ENCODE measurements at places on chromosomes 2 and 18.

- no peak for DNase-seq
- H3K4me1 ChIP-seq: no peaks in the 10 kb centered on the region
- no peaks in the 10 kb centered on the region for H3K27me3 ChIP-seq
- no peak overlapping the region for H3K27ac ChIP-seq
These were observed 195.0 kb downstream of the CYP26B1 start for GRCh38 chr2:71952572-71953188.

DNA sequence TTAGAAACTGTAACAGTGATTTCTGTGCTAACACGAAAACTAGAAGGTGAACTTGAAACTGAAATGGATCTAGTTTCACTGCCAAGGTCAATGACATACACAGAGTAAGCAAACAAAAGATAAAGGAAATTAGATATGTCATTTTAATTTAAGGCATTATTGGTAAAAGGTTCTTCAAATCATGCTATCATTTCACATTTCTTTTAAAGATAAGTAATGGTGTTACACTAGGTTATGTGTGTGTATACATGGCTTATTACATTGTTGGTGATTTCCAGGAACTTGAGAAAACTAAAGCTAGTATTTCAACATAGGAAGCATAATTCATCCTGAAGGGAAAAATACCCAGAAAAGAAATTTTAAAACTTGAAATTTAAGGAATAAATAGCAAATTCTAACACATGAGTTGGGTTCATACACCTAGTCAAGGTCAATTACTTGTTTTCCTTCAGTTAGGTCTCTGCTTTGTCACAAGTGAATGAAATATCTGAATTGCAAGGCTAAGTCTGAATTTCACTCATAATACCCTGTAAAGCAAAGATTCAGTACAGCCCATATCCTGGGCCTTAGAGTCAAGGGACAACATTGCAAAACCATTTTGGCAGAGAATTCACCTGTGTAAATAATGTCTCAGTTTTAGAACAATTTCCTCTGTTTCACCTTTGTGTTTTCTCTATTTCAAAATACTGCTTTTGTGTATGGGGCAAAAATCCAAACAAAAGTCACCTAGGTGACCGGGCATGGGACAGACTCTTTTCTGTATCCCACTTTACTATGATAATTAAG is 141.6 kb downstream of the SRBD1 start:
- no peaks in the 10 kb centered on the region for H3K36me3 ChIP-seq
- peaks cover 4% of the 10 kb centered on the region for H3K4me1 ChIP-seq
- no peak overlapping the region for H3K4me3 ChIP-seq
- no peak overlapping the region for H3K27ac ChIP-seq

GRCh38 chr2:153354377-153354776 is 124.2 kb downstream of the RPRM start:
- no peak overlapping the region for H3K27ac ChIP-seq
- H3K27me3 ChIP-seq: no peaks in the 10 kb centered on the region
- no peak for DNase-seq
- no peaks in the 10 kb centered on the region for H3K4me1 ChIP-seq
- no peak overlapping the region for H3K4me3 ChIP-seq
- no peaks in the 10 kb centered on the region for H3K36me3 ChIP-seq

DNA sequence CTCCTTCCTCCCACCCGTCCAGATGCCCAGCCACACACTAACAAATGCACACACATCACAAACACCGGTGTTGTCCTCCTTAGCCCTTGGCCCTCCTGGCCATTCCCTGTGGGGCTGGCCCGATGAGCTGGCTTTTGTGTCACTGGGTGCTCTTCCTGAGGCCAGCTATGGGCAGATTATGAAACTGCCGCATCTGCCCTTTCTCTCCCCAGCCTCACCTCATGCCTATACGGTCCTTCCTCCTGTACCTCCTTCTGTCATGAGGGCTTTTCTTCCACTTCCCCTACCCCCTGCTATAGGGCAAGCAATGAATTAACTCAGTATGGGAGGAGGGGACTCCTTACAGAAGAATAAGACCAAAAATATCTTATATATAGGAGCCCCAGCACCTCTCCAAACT is 10.3 kb upstream of the INO80C start:
- H3K27ac ChIP-seq: no peak overlapping the region
- no peak for DNase-seq
- peaks cover 3% of the 10 kb centered on the region for H3K4me1 ChIP-seq
- no peaks in the 10 kb centered on the region for H3K27me3 ChIP-seq
- no peaks in the 10 kb centered on the region for H3K36me3 ChIP-seq

- no peaks in the 10 kb centered on the region for H3K27me3 ChIP-seq
- H3K27ac ChIP-seq: no peak overlapping the region
- no peak for DNase-seq
These were observed 260.5 kb downstream of the C1D start for GRCh38 chr2:67802291-67802690.

DNA sequence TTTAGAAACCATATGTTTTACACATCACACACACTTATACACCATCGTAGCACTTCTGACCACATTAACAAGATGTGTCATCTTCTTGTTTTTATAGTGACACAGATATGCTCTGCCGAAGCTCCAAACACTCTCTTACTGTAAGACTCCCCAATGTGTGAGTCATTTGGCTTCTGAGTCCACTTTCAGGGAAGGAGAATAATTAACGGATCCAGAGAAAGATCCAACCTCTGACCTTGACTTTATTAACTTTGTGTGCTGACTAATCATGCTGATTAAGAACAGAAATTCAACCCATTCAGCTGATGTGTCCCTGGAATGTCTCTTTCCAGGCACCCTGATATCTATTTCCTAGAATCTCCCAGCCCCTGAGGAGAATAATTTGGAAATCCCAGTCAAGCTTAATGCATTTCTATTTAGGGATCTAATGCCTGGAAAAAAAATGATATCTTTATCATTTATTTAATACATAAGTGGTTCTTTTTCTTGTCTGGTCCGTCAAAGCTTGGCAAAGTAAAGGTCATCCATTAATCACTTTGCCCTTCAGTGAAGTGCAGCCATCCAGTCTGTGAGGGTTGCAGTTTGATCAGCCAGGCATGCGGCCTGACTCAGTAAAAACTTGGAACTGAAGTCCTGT is 615.8 kb upstream of the SYT4 start:
- no peaks in the 10 kb centered on the region for H3K4me1 ChIP-seq
- no peaks in the 10 kb centered on the region for H3K36me3 ChIP-seq

GRCh38 chr18:22470248-22471235 is 52.8 kb upstream of the CTAGE1 start:
- DNase-seq: no peak
- H3K36me3 ChIP-seq: no peaks in the 10 kb centered on the region
- H3K4me3 ChIP-seq: no peak overlapping the region

GRCh38 chr18:47413327-47413726 is 161.9 kb upstream of the SKOR2 start:
- H3K4me1 ChIP-seq: no peaks in the 10 kb centered on the region
- no peak overlapping the region for H3K4me3 ChIP-seq
- H3K36me3 ChIP-seq: no peaks in the 10 kb centered on the region
- H3K27me3 ChIP-seq: no peaks in the 10 kb centered on the region
- no peak overlapping the region for H3K27ac ChIP-seq

GRCh38 chr2:76330865-76331264 is 620.1 kb upstream of the GCFC2 start:
- DNase-seq: no peak
- no peaks in the 10 kb centered on the region for H3K36me3 ChIP-seq
- no peaks in the 10 kb centered on the region for H3K27me3 ChIP-seq

DNA sequence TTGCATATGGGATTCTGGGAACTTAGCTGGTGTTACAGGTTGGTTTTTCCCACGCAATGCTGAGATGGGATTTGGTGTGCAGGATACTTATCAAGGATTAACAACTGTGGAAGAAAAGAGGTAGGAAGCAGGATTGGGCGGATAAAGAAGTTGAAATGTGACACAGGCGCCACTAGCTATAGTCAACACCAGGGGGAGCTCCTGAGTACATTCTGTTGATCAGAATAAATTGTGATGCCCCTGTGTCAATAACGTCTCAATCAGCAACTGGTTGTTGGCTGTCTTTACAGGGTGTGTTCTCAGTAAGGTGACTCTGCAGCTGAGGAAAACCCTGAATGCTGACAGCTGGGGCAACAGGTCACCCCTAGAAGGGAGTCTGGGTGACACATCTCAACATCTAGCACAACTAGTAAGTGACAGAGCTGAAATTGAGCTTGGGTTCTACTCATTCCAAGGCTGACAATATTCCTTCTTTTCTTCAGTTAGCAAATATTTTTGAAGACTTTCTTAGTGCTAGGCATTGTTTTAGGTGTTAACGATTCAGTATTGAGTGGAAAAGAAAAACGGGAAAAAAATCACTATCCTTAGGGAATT is 143.0 kb downstream of the ARL6IP6 start:
- H3K4me1 ChIP-seq: no peaks in the 10 kb centered on the region
- H3K27ac ChIP-seq: no peak overlapping the region
- no peaks in the 10 kb centered on the region for H3K36me3 ChIP-seq
- H3K27me3 ChIP-seq: no peaks in the 10 kb centered on the region
- no peak for DNase-seq
- H3K4me3 ChIP-seq: no peak overlapping the region

GRCh38 chr2:113212245-113213060 is 38.7 kb downstream of the PSD4 start:
- peak overlapping the region; percentile 18 for H3K27ac ChIP-seq
- no peaks in the 10 kb centered on the region for H3K36me3 ChIP-seq
- DNase-seq: no peak
- peaks cover 19% of the 10 kb centered on the region for H3K4me1 ChIP-seq
- H3K27me3 ChIP-seq: no peaks in the 10 kb centered on the region

GRCh38 chr2:104871972-104872865 is 18.3 kb downstream of the POU3F3 start:
- H3K27me3 ChIP-seq: peaks cover 61% of the 10 kb centered on the region
- H3K27ac ChIP-seq: no peak overlapping the region
- H3K4me1 ChIP-seq: peaks cover 13% of the 10 kb centered on the region

DNA sequence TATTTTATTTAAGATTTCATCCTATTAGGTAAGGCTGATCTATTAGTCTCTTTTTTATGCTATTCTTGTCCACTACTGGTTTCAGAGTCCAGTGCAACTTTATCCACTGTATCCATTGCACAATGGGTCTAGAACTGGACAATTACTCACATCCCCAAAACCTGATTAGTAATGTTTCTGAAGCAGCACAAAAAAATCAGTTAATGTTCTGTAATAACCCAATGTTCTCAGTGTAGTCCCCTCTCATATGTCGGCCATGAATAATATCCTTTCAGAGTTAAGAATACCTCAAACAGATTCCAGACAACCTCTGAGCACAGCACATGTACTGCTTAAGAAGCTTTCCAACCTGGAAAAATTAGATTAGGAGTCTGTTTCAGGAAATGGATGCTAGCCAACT is 29.7 kb downstream of the MGAT4A start:
- peaks cover 5% of the 10 kb centered on the region for H3K36me3 ChIP-seq
- H3K4me1 ChIP-seq: peaks cover 45% of the 10 kb centered on the region
- DNase-seq: no peak

GRCh38 chr2:20935168-20935775 is 108.6 kb downstream of the APOB start:
- no peaks in the 10 kb centered on the region for H3K36me3 ChIP-seq
- no peak for DNase-seq
- no peak overlapping the region for H3K27ac ChIP-seq
- no peak overlapping the region for H3K4me3 ChIP-seq
- peaks cover 2% of the 10 kb centered on the region for H3K27me3 ChIP-seq

DNA sequence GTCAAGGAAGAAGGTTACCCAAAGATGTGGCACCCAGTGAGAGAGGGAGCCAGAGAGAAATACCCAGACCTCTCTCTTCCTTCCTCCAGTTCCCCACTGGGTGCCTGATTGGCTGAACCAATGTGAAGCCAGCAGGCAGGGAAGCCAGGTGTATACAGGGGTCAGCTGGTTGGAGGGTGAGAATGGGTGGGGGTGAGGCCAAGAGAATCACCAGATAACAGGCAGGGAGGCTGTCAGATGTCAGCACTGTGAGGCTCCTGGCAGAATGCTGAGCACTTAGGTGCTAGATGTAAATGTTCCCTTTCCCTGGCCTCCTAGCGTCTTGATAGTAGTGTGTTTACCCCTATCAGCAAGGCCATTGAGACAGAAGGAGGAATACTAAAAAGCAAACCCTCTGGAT is 104.0 kb upstream of the MGAT5 start:
- no peaks in the 10 kb centered on the region for H3K27me3 ChIP-seq
- no peak for DNase-seq
- peaks cover 17% of the 10 kb centered on the region for H3K4me1 ChIP-seq
- H3K4me3 ChIP-seq: no peak overlapping the region
- H3K36me3 ChIP-seq: no peaks in the 10 kb centered on the region
- H3K27ac ChIP-seq: no peak overlapping the region

DNA sequence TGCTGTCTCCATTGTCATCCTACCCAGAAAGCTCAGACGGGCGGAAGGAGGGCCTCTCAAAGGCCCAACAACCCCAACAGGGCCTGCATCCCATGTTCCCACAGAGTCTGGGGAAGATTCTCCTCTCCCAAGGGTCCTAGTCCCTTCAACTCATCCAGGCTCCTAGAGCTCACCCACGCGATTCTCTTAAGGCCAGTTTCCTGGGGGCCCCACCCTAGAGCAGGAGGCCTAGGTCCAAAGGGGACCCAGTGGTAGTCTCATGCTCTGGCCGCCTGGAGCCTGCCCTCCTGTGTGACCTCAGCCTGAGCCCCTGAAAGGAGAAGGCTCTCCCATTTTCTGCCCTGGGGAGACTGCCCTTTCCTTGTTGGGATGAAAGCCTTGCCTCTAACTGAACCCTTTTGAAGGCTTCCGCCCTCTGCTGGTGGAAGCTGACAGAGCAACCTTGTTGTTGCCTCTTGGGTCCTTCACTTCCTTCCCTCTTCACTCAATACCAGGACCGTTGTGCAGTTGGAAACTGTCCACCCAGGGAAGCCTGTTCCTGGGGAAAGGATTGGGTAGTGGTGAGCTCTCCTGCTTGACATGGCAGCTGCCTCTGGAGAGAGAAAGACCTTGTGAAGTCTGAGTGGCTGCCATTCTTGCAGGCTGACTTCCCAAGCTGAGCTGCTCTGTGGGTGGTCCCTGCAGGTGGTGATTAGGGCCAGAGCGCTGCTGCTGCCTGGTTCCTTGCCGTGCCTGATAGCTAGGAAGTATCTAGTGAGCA is 86.0 kb upstream of the ALPP start:
- H3K27me3 ChIP-seq: no peaks in the 10 kb centered on the region
- no peak for DNase-seq
- H3K4me1 ChIP-seq: no peaks in the 10 kb centered on the region

DNA sequence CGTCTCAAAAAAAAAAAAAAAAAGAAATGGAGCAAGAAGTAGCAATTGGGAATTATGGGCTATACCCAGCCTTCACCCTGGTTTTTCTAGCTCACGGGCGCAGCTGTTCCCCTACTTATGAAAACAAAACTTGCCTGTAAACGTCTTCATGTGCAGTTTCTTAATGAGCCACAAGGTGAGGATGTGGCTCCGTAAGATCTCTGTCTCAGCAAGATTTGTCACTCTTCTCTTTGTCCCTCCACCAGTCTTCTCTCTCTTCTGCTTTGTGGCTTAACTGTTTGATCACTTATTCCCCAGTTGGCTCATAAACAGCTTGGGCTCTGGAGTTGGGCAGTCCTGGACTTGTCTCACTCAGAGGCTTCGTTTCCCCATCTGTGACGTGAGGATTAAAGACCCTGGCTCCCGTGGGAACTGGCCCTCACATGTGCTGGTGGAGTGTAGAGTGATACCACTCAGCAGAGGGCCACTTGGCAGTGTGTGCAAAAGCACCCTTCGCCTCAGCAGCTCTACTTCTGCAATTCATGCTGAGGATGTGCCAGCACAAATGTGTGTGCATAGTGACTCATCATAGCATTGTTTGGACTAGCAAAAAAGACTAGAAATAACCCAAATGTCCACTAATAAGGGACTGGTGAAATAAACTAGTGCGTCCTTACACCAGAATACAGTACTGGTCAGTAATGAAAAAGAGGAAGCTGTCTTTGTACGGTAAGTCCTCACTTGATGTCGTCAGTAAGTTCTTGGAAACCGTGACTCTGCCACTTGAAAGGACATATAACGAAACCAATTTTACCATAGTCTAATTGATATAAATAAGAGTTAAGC is 8.7 kb downstream of the CEP68 start:
- no peak overlapping the region for H3K4me3 ChIP-seq
- peak overlapping the region; percentile 61 for H3K27ac ChIP-seq
- no peaks in the 10 kb centered on the region for H3K36me3 ChIP-seq
- peak; percentile 77 for DNase-seq
